Breast epithelium (tissue), 4 donors: ENCODE measurements at places on chromosomes 6 and 20. TPM values are rescaled to one million over a fixed set of nuclear protein-coding genes. Genes with fewer than 3 reads are reported as not detected.
A peak's percentile ranks its signal among the peaks of the same experiment; 100 is the strongest.

Gene BCAS4
- 6.6 TPM for total RNA-seq

Gene TSHZ2
- total RNA-seq = 106 TPM

Gene SUMO4
- total RNA-seq = 5.6 TPM

Gene PACSIN1
- total RNA-seq = not detected

Gene TGM3
- not detected for total RNA-seq

Gene ATXN1
- 37.4 TPM for total RNA-seq

Gene RSPH9
- not detected for total RNA-seq

Gene BHLHE23
- total RNA-seq = not detected

- DNase-seq = no peak
These were observed 190.4 kb upstream of the MCHR2 start for GRCh38 chr6:100184473-100184872.

DNA sequence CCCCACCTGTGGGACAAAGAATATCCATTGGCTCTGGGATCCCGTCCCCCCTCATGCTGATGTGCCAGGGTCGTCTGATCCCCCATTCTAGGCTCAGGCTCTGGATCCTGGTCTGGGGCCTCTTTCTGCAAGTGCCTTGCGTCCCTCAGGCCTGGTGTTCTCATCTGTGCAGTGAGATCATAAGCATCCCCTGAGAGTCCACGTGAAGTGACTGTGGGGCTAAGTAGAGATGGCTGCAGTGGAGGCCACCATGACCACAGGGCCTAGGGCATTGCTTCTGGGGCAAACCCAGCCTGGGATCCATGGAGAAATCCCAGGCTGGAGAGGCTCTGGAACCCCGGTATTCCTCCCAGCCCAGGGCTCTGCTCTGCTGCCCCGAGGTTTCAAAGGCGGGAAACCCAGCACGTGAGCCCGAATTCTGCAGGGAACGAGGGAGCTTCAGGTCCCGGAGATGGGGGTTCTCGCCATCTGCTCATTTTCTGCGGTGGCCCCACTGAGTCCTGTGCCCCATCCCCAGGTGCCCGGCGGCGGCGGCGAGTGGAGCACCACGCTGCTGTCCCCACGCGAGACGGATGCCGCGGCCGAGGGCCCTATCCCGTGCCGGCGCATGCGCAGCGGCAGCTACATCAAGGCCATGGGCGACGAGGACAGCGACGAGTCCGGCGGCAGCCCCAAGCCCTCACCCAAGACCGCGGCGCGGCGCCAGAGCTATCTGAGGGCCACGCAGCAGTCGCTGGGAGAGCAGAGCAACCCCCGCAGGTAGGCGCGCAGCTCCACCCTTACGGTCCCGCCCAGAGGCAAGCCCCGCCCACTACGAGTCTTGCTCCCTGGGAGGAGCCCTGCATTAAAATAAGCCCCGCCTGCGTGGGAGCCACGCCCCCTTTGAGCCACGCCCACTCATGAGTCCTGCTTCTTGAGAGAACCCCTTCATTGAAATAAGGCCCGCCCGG, 105.5 kb upstream of the MYL9 start:
- peak; percentile 78 for DNase-seq

DNA sequence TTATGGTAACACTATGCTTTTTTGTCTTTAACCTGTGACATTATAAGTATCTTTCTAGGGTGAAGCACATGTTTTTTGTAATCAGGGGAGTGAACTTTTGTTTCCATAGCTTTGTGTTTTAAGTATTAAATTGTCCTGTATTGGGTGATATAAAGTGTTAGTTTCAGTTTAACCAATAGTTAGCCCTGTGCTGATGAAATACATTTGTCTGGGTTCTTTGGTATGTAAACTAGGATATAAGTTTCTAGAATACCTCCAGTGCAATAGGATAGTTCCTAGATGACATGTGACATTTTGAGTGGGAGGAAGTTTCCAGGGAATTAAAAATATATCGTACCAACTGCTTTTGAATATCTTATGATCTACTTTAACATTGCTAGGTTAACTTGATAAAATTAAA, 611.0 kb upstream of the MARCKS start:
- no peak for DNase-seq

GRCh38 chr6:39310542-39310941, 3.7 kb downstream of the KCNK17 start:
- DNase-seq = no peak

DNA sequence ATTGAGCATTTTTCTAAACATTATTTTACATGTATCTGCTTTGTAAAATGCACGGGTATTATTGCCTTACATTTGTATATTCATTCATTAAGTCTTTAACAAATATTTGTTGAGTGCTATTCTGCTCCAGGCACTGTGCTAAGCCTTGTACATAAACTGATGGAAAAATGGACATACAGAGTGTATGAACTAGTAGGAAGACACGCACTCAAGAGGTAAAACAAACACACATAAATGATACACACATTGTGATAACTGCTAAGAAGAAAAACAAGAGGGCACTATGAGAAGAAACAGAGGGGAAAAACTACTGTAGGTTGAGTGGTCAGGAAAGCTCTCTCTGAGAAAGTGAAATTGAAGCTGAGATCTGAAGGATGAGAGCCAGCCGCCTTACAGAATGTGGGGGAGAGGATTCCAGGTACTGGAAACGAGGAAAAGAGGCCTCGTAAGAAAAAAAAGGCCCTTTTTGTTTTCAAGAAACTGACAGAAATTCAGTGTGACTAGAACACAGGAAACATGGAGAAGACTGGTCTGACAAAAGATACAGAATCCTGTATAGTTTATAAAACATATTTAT, 117.5 kb downstream of the EYA4 start:
- no peak for DNase-seq

DNA sequence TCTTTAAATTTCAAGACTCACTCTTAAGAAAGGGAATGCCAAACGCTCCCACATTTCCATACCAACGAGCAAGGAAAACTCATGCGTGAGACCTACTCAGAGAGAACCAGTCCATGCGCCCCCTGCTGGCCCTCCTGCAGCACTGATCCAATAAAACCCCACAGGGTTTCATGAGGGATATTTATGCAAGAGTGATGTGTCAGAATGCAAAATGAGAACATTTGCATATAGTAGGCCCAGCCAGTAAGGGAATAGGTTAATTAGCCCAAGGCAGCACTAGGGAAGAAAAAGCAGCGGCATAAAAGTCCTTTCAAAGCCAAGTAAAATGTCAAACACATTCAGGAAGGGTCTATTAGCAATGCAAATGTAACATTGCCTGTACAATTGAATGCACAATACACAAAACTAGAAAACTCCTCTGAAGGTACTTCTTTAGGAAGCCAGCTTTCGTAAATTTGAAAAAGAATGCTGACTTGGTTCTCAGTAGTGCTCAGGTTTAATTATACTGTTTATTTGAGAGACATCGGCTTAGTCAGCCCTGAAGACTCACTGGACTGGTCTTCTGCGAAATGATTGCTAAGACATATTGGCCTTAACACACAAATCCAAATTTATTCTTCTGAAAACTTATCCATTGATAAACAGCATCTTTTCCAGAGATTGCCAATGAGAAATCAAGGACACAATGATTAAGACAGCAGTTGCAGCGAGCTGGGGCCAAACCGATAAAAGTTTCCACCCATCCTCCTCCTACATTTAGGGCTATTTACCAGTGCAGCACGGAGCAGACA, 93.2 kb downstream of the GMPR start:
- DNase-seq = peak; percentile 61

GRCh38 chr20:41715526-41715925, 97.3 kb upstream of the CHD6 start:
- no peak for DNase-seq

DNA sequence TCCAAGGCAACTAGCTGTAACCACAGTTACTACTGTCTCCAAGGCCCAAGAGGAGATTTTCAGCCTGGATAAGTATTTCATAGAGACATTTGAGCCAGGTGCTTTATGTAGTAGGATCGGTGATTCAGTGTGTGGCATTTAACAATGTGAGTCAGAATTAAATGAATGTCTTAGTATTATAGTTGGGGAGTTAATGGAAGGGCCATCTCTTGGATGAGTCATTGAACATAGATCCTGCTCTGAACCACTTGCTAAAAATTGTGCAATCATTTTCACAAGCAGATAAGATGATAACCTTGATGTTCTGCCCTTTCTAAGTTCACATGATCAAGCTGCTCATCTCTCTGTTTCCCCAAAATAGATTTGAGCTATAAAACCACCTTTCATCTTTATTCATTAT, 668.9 kb upstream of the CITED2 start:
- DNase-seq = no peak

DNA sequence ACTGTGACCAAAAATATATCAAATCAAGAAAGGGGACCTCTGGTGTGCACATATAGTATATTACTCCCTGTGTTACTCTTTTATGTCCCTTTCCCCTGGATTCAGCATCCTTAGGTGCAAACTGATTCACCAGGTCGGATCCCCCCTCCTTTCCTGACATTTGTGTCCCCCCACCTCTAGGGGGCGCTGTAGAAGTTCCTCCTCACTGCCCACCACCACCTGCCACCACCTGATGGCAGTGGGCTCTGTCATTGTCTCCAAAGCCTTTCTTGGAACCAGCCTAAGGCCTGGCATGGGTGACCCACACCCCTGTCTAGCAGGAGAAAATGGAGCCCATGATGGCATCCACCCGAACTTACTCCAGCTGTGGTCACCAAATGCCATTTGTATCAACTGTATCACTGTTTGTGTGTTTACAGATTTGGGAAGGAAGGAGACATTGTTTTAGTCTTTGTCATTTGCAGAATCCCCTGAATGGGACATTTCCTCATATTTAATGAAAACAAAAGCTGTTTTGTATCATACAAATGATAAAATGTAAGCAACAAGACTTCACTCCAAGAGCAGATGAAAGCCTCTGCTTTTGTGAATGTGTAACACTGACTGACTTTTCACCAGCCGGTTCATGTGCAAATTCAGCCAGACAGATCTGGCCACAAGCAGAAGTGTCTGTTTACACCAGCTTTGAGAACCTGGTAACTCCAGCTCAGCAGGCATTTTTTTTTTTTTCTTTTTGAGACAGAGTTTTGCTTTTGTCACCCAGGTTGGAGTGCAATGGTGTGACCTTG, 66.2 kb downstream of the ARMC2 start:
- DNase-seq = no peak

DNA sequence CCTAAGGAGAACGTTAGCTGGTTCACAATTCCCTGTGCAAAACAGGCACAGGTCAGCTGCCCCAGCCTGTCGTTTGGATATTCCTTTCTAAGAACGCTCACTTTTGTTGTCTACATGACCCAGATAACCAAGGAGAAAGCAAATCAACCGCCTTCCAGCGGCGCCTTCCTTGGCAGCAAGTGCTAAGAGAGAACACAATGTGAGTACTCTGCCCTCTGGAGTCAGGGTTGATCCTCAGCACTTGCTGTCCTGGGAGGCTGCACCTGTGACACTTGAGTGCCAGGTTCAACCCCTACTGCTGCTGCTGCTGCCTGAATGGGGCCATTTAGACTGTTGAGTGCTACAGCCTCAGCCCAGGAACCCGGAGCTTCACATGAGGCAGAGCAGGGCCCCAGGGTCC, 36.8 kb downstream of the OVOL2 start:
- no peak for DNase-seq

GRCh38 chr6:7073821-7074525, 33.8 kb upstream of the RREB1 start:
- no peak for DNase-seq

GRCh38 chr6:16770701-16771569, 9.7 kb upstream of the ATXN1 start:
- peak; percentile 76 for DNase-seq

- no peak for DNase-seq
These were observed 734.3 kb downstream of the QKI start for GRCh38 chr6:164148788-164149187.

GRCh38 chr6:5422321-5422915, 161.1 kb downstream of the FARS2 start:
- DNase-seq = no peak

- DNase-seq = no peak
These were observed 7.0 kb downstream of the KIAA1755 start for GRCh38 chr20:38253571-38253970.

DNA sequence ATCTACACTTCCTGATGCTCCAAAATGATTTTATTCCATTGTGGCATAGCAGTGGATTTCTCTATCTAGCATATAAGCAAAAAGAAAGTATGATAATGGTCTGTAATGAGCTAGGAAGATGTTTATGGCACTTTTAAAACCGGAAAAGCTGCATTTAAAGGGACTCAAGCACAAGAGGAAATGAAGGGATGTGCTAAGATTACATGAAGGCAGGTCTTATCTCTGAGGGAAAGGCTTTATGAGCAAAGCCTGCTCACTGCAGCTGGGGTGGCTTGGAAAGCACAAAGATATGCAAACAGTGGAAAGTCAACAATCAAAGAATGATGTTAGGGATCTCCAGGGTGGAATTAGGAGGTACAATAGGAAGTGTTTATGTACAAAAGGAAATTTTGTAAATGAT, 138.2 kb downstream of the TENT5A start:
- DNase-seq = no peak

GRCh38 chr6:167345960-167346359, 21.1 kb downstream of the TTLL2 start:
- no peak for DNase-seq

DNA sequence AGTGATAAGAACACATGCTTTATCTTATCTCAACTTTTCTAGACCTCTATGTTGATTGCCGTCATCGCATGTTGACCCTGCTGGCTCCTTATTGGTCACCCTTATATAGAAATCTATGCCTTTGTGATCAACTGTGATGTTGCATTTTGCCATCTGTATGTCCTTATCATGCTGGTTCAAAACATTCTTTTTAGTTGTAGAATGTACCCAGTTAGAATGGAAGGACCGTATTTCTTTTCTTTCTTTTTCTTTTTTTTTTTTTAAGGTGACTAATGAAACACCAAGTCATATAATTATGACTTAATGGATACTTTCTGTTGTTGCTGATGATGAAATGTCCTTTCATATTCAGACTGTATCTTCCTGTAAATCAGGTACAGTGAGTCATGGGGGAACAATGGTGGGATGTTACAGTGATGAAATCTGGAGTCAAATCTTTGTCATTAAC, 145.9 kb upstream of the CITED2 start:
- no peak for DNase-seq

- no peak for DNase-seq
These were observed 6.0 kb downstream of the RPP40 start for GRCh38 chr6:4997862-4998261.

- DNase-seq = no peak
These were observed 153.0 kb upstream of the UST start for GRCh38 chr6:148593813-148594170.

- no peak for DNase-seq
These were observed 20.6 kb upstream of the FABP7 start for GRCh38 chr6:122758927-122759334.

DNA sequence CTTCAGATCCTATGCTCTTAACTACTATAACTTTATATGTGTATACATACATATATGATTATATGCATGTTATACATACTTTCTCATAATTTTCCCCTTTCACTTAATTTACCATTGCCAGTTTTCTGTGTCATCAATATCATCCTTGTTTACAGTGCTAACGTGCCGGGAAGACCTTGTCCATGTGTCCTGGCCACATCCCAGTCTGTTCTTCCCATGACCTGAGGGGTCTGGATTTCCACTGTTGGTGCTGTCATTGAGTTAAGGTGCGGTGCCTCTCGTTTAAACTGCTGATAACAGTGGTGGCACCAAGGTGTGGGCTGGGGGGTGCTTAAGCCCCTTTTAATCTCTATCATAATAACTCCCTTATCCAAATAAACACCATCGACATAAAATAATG, 8.5 kb upstream of the SDCBP2 start:
- DNase-seq = no peak
